Right lung (tissue), 10 donors: ENCODE measurements at places on chromosomes 16 and 17. TPM values are rescaled to one million over a fixed set of nuclear protein-coding genes. Genes with fewer than 3 reads are reported as not detected.

The MPV17L gene
- polyA plus RNA-seq, result 4.1 TPM

- no peak for DNase-seq
Measured at GRCh38 chr17:50445730-50446325, 19.8 kb downstream of the ACSF2 start.

The MFSD6L gene
- polyA plus RNA-seq, result 0.70 TPM

GRCh38 chr16:84562174-84562815 lies 55.6 kb downstream of the COTL1 start:
- DNase-seq, result no peak

The DGKE gene
- 12.1 TPM for polyA plus RNA-seq

The DYNLRB2 gene
- 8.3 TPM for polyA plus RNA-seq

DNA sequence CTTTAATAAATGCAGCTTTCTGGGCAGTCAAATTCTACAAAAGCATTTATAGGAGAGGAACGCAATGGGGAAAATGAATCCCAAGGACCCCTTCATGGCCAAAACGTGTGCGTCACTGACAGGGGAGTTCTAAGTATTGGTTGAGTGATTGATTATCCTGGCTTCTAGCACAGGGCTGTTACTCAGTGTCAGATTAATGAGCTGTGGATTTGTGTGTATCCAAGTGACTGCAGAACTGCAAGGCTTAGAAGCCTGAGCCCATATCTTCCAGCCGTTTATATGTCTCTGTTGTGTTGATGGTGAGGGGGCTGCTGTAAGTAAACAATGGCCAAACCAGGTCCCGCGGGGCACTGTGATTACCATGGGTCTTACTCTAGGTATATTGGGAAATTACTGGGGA lies 129.4 kb downstream of the SHISA9 start:
- DNase-seq, result no peak

DNA sequence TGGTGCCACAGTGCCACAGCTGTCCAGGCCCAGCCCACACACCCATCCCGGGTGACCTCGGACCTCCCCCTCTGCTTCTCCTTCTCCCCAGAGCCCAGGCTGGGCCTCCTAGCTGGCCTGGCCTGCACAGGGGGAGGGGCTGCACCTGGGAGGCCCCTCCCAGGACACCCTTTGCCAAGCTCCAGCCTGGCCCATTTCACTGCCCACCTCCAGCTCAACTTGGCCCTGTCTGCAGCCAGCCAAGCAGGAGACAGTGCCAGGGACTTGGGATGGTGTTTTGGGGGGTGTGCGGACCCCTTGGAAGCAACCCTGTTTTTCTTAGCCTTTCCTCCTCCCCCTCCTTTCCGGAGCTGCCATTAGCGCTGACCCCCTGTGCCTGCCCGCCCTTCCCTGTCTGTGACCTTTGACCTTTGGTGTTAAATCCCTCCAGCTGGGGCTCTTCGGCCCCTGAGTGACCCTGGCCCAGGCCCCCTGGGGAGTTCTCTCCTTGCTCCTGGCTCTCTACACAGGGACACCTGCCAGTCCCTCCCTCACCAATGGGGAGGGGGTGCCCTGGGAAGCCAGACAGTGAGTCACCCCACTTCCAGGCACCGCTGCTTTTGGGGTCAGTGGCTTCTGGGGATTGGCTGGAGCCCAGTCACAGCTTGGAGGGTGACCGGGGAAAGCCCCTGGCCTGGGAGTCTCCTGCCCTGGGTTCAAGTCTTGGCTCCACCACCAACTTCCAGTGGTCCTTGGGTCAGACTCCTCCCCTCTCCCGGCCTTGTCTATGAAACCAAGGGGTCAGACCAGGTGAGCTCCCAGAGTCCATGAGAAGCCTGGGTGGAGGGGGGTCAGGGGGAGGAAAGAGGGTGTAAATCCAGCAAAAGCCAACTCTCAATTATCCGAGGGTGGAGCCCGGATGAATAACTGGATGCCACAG lies 1.9 kb downstream of the GLIS2 start:
- no peak for DNase-seq

- DNase-seq, result no peak
Measured at GRCh38 chr16:67105881-67106280, 3.9 kb upstream of the PHAF1 start.

The ZNRF1 gene
- polyA plus RNA-seq, result 40.9 TPM

- DNase-seq, result no peak
Measured at GRCh38 chr17:31130286-31131224, 35.8 kb downstream of the NF1 start.

DNA sequence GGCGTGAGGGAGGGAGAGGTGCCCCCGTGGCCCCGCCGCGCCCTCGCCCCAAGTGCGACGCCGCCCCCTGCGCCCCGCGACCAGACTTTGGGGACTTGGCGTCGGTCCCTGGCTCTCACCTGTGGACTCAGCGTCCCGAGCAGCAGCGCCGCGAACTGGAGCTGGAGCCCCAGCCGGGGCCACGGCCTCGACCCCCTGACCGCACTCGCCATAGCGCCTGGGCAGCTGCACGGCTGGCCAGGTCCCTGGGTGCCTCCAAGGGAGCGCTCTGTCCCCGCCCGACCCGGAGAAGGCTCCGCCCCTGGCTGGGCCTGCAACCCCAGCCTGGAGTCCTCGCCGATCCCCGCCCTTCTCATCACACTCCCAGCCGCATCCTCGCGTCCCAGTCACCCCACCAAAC lies at the start of gene ERN2:
Gene ERN2 (minus strand): TSS at position 247 of the 400 bp plus-strand sequence. CDS start 35 bp downstream, at position 212.
- DNase-seq, result no peak

The OTOP2 gene
- polyA plus RNA-seq, result not detected

- no peak for DNase-seq
Measured at GRCh38 chr16:1293921-1294656, 15.3 kb upstream of the UBE2I start.

The NXPH3 gene
- polyA plus RNA-seq, result 1.2 TPM

GRCh38 chr17:8939496-8940334 lies 25.8 kb downstream of the PIK3R5 start:
- no peak for DNase-seq

The C16orf89 gene
- polyA plus RNA-seq, result 131 TPM

DNA sequence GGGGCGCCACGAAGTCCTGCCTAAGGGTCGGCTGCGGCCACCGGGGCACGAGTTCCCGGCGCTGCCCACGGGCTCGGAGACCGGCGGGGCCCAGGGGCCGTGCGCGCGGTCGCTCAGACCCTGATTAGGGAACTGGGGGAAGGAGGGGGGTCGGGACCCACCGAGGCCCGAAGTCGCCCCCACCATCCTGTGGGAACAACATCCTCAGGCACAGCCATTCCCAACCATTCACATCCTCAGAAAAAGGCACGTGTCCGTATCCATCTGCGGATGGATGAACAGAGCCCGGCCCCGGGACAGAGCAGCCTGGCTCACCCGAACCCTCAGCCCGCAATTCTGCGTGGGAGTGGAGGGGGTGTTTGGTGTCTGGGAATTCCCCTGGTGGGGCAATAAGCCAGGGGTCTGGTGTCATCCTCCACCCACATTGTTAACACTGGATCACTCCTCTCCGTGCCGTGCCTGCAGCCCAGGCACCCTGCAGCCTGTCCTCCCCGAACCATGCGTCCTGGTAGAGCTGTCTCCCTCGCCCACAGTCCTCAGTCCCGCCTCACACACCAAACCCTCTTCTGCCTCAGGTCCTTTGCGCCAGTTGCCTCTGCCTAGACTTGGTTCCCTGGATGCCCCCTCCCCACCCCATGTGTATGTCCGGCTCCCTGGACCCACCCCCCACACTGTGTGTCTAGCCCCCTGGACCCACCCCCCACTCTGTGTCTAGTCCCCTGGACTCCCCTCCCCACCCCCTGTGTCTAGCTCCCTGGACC lies 789 bp upstream of the CCDC57 start:
- no peak for DNase-seq

DNA sequence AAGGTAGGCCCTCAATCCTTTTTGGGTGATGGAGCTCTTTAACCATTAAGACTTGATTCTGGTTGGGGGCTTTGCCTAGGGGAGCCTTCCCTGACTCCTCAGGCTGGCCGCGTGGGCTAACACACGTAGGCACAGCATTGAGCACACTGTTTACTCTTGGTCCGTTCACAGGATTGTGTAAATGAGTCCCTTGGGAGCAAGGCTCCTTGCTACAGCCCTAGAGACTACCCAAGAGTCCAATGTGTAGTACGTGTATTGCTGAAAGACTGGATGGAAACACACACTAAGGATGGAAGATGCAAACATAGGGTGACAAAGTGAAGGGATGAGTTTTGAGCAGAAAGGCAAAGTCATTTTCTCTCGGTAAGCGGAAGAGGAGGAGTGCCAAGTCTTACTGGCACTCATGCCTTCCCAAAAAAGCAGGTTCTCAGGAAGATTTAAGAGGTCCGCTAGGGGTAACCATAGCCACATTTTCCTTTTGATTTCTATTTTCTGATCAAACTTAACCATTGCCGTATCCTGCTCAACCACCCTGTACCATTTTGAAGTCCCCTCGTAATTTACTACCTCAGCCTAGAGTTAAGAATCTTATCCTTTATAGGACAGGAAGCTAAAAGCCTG lies 911 bp upstream of the ITGA2B start:
- no peak for DNase-seq

GRCh38 chr16:10965440-10966061 lies 21.2 kb downstream of the CLEC16A start:
- DNase-seq, result no peak

GRCh38 chr17:67420994-67421393 lies 43.9 kb downstream of the PITPNC1 start:
- DNase-seq, result no peak

DNA sequence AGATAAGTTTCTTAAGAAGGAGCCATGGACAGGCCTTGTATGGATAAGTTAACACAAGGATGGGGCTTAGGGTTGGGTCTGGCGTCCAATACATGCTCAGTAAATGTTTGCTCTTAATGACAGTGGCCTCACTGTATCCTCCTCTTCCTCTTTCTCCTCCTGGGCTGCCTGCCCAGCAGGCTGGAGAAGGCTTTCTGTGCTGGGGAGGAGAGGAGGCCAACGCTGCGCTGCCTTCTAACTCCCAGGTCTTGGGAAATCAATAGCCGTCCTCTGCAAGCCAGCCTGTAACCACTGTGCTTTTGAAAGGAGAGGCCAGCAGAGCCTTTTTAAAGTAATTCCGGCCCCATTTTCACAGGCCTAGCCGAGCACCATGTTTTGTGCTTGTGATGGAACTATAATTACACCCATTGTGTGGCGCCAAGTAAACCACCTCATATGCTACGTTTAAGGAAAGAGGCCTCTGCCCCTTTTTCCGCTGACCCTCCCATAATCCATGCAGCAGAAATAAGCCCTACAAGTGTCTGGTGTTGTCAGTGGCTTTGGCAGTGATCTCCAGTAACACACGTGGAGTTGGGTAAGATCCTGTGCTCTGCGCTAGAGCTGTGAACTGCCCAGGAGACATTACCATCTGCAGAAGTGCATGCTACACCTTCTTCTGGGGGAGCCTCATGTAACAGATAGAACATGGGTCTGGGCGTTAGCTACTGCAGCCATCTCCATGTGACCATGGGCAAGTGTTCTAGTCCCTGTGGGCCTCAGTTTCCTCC lies 368.2 kb downstream of the SNX29 start:
- DNase-seq, result no peak
